ENCODE measurements at places on chromosomes 5 and 9. TPM values are rescaled to one million over a fixed set of nuclear protein-coding genes. Genes with fewer than 3 reads are reported as not detected.

C9orf153 gene
- total RNA-seq: 1.4 TPM

DIPK1B gene
- 7.3 TPM for total RNA-seq

GRM6 gene
- total RNA-seq: not detected

GRIA1 gene
- 6.3 TPM for total RNA-seq

FBXL7 gene
- 19.9 TPM for total RNA-seq

TMEM203 gene
- 21.5 TPM for total RNA-seq

SLC36A3 gene
- total RNA-seq: not detected

ACOT12 gene
- 0.45 TPM for total RNA-seq

TIMD4 gene
- 0.65 TPM for total RNA-seq

THBS4 gene
- 23.6 TPM for total RNA-seq

Data from aorta (tissue), 5 donors.